ENCODE measurements at places on chromosomes 7 and 10.

GRCh38 chr10:58070956-58071355 is 196.7 kb downstream of the IPMK start:
- no peak for DNase-seq

- no peak for DNase-seq
Observed at GRCh38 chr10:69819716-69820506, 18.2 kb downstream of the COL13A1 start.

- DNase-seq: no peak
Observed at GRCh38 chr7:135517060-135517459, 7.2 kb upstream of the CNOT4 start.

- DNase-seq: peak; percentile 5
Observed at GRCh38 chr10:31321396-31321941, 2.5 kb downstream of the ZEB1 start.

- DNase-seq: no peak
Observed at GRCh38 chr10:127420138-127420684, 128.9 kb upstream of the NPS start.

- DNase-seq: no peak
Observed at GRCh38 chr7:88942815-88943501, 147.4 kb upstream of the TEX47 start.

Data from SK-N-SH (cell line).